ENCODE measurements at places on chromosomes 2 and 18.
A peak's percentile ranks its signal among the peaks of the same experiment; 100 is the strongest.

DNA sequence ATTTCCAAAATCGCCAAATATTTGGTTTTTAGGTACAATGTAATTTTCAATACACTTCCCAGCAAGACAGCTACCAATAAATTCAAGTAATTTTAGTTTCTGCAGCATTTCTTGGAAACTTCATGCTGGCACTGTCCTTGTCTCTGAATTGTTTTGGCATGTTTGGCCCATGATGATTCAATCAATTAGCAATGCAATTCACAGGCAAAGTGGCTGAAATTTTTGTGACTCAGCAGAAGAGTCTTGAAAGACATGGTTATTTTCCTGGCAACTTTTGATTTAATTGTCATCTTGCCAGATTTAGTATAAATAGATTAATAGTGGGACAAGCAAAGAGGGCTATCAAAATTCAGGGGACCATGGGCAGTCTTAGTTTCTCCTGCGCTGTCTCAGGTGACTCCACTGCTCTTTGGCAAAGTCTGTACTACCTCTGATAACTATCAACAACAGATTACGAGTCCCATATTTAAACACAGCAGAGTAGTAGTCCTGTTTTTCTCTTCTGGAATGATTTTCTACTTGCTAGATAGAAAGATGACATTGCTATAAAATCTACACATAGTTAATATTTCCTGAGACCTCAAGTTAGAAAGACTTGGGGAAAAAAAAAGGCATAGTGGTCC, 88.9 kb upstream of the CYP26B1 start:
- DNase-seq = no peak

- DNase-seq = no peak
Observed at GRCh38 chr2:16392647-16393499, 272.8 kb downstream of the CYRIA start.

- DNase-seq = peak; percentile 2
Observed at GRCh38 chr18:29181151-29181901, 1004.4 kb upstream of the CDH2 start.

GRCh38 chr18:74198453-74198852, 50.1 kb downstream of the TIMM21 start:
- no peak for DNase-seq

DNA sequence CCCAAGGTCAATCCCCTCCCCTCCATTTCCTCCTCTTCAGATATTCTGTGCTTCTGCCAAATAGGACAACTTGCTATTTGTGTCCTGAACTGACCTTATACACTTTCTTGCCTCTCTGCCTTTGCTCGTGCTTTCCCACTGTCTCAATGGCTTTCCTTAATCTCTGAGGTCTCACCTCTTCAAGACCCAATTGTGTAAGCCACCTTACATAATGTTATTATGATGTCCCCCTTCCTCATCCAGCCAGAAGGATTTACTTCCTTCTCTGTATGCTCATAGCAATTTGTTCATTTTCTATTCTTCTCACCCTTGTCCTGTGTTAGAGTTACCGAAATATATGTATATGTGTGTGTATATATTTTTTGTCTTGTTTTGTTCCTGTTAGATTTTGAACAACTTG, 26.9 kb upstream of the DARS1 start:
- no peak for DNase-seq

DNA sequence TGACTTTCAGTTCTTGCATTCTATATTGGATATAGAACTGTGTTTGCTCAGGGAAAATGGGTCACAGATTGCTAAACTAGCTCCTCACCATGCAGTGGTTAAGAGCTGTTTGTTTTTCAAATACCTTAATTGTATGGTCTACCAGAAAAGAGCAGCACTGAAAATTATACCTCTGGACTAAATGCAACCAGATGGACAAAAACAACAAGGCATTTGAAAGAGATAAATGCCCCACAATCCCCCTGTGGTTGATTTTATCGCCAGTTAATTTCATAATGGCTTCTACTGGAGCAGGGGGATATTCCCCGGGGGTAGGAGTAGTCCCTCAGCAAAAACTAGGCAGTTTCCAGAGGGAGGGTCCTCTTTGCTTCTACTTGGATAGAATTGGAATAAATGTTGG, 267.9 kb upstream of the TNP1 start:
- DNase-seq = no peak

DNA sequence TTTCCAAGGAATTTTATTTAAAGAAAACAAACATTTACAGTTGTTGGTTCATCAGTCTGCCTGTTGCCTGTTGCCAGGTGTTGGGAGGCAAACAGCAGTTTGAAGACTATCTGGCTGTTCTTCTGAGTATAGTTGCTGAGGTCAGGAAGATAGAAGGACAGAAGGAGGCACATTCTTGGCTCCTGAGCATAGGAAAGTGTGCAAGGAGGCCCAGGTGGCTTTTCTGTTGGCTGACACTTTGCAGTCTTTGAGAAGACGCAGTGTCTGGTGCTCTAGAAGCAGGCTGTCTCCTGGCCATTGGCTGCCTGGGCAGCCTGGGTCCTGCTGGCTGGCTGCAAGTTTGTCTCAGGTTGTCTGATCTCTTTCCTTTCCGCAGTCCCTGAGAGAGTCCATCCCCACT, 36.4 kb downstream of the TMEM17 start:
- no peak for DNase-seq

DNA sequence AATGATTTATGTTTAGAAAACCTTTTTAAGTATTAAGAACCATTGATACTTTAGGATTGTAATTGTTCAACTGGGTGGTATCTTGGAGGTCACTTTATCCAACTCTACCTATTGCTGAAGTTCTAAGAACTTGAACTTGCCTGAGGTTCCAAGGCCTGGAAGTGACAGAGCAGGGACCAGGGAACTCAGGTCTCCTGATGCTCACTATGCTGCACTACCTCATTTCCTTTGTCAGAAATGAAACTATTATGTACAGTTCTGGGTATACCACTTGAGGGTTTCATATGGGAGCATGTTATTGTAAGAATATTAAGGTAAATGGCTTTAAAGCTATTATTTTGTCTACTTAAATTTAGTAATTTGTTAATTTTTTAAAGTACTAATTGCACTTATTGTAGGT, 3.0 kb downstream of the MBD5 start:
- peak; percentile 5 for DNase-seq

DNA sequence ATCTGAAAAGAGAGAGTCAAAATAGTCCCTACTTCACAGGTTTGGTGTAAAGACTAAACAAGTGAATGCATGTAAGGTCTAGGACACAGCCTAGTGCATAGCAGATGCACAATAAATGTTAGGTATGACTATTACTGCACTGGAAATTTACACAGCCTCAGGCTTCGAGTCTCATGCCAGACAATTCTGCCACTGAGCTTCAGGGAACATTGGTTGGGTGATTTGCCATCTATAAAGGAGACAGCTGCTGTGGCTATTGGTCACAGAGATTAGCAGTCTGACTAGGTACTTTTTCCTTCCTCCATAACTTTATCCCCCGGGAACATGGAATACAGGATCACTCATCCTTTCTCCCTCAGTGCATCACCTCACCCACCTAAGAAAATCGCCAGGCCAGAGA, 89.2 kb downstream of the FAM124B start:
- no peak for DNase-seq

GRCh38 chr2:166112193-166112605, 15.6 kb downstream of the SCN1A start:
- no peak for DNase-seq

DNA sequence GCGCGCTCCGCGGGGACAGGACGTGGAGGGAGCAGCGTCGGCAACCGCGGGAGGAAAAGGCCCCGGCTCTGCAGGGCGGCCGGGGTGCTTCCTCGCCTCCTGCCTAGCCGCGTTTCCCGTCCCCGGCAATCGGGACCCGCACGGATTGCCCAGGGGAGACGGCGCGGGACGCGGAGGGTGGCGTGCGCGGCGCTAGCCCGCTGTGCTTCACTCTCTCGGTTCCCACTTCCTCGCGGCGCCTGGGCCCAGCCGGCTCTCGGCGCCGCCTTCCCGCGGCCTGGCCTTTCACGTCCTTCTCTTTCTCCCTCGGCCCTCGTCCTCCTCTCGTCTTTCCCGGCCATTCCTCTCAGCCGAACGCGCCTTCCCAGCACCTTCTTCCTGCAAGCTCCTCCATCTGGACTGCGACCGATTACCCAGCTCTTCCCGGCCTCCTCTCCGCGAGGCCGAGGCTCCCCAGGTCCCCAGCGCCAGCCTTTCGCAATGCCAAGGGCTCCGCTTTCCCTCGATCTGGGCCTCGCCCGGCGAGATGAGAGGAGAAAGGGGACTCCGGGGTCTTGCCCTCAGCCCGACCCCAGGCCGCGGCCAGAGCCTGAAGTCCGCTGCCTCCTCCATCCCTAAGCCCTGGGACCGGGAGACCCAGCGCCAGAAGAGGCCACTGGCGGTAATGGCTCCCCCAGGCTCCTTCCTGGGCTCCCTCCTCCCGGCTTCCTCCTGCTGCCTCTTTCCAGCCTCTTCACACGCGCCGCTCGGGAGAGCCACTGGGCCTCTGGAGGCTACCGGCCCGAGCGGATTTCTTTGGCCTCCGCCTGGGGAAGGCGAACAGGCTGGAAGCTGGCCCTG, 34.3 kb upstream of the ATP6V1B1 start:
- no peak for DNase-seq

DNA sequence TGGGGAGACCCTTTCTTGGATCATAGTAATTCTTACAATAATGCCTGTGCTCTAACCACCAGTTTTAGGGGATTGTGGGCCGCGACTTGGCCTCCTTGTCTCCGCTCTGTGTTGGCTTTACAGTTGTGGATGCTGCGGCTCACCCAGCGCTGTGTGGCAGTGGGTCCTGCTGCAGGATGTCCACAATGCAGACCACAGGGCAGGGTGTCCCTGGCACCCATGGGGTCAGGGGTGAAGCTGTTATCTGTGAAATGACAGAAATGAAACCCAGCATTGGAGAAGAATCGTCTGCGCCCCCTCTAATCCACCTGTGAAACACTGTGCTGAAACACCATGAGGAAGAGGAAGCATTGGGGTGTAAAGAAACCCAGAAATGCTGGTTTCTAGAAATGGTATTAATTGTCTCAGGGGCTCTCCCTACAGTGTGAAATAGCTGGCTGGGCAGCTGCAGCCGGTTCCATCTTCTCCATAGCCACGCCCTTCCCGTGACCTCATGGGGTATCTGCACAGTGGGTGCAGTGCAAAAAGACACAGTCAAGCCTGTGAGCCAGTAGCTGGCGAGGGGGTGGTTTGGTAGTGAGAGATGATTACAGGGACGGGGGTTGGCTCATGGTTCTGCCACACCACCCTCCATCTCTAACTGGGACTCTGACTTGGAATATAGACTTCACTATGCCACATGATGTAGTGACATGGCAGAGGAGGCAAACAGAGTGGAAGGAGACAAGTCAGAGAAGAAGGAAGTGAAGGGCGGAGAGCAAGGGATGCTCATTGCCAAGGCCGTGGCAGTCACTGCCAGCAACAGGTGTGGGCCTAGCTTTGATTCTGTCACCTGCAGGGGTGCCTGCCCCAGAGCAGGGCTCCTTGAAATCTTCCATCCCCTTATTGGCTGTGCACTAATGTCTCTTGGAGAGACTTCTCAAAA, 16.2 kb downstream of the INPP4A start:
- no peak for DNase-seq

- no peak for DNase-seq
Observed at GRCh38 chr2:169961911-169962310, 134.7 kb downstream of the UBR3 start.

DNA sequence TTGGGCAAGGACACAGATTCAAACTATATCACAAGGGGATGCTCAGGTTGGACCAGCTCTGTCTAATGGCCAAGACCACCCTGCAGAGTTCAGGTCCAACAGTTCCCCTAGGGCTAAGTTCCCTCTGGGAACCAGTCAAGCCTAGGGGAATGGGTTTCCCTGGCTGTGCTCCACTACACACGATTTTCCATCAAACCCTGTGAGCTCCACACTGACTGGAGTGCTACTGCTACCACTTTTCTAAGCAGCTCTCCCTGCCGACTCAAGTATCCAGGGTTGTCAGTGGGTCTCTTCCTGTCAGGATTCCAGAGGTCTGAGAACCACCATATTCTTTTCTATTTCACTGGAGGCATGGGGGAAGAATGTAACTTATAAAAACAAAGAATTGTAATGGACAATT, 280.4 kb upstream of the COL3A1 start:
- DNase-seq = no peak

GRCh38 chr2:161030260-161031063, 129.8 kb upstream of the TANK start:
- peak; percentile 5 for DNase-seq

GRCh38 chr2:62281663-62282062, 85.7 kb downstream of the B3GNT2 start:
- DNase-seq = no peak

- no peak for DNase-seq
Observed at GRCh38 chr2:241613017-241613780, 23.8 kb downstream of the THAP4 start.

DNA sequence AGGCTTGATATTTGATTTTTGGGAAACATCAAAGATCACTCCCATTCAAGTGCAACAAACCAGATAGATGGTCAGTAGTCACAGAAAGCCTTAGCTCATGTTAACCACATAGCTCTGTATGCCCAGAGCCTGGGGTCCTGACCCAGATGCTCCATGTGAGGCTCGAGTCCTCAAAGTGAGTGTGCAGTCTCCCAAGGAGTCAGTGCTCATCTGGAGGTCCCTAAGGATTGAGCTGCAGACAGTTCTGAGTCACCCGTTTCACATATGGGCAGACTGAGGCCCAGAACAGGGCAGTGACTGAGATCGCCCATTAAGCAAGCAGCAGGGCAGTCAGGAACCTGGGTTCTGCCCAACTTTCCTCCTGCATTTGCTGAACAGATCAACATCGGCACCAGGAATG, 9.2 kb downstream of the TMEM37 start:
- no peak for DNase-seq

- DNase-seq = no peak
Observed at GRCh38 chr2:241777170-241777685, 606 bp downstream of the GAL3ST2 start.

GRCh38 chr2:101346909-101347308, 38.4 kb upstream of the RNF149 start:
- DNase-seq = no peak

DNA sequence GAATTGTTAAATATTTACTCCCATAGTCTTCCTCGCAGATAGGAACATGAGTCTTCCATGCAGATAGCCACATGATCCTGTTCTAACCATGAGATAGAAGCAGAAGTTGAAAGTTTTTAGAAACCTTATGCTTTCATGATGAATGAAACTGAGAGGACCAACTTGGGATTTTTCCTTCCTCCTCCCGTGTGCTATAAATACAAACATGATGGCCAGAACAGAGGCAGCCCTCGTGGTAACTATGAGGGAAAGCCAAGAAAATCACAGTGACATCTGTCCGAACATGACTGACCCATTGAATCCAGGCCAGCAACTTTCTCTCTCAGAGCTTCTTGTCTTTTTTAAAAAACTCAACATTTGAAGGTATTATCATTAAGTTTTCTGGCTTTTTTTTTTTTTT, 78.5 kb downstream of the ACAA2 start:
- DNase-seq = no peak

DNA sequence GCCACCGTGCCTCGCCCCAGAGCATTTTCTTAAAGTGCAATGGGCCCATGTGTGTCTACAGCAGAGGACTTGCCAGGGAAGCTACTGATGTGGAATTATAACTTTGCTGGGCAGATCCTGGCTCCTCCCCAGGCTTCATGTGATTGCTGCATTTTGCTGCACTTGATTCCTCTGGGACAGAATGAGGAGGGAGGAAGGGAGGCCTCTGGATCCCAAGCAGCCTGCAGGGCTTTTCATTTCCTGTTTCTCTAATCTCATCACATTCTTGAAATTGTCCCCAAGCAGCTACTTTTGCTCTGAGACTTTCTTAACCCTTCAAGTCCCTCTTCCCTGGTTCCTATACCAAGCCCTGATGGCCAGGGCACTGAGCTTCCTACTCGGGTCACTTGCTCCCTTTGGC, 134.4 kb upstream of the SEC11C start:
- DNase-seq = no peak

- peak; percentile 28 for DNase-seq
Observed at GRCh38 chr2:27960237-27960912, 69.8 kb downstream of the BABAM2 start.

GRCh38 chr18:36108196-36108595, 20.9 kb downstream of the SLC39A6 start:
- DNase-seq = no peak

All from small intestine (tissue), 16 donors.